ENCODE measurements at places on chromosomes 11 and 22.

DNA sequence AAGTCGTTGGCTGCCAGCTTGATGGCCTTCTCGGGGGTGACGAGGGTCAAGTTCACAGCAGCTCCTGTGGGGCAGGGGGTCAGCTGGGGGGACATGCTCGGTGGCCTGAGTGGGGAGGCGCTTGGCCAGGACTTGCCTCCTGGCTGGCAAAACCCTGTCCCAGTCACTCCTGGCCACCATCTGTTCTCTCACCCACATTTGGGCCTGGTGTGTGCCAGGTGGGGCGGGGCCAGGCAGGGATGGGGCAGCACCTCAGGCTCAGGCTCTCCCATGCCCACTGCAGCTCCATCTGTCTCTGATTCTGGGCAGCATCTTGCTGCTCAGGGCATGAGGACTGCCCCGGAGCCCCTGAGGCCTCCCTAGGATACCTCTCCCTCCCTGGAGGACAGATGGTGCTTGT lies 3.7 kb upstream of the CEND1 start:
- DNase-seq = no peak

DNA sequence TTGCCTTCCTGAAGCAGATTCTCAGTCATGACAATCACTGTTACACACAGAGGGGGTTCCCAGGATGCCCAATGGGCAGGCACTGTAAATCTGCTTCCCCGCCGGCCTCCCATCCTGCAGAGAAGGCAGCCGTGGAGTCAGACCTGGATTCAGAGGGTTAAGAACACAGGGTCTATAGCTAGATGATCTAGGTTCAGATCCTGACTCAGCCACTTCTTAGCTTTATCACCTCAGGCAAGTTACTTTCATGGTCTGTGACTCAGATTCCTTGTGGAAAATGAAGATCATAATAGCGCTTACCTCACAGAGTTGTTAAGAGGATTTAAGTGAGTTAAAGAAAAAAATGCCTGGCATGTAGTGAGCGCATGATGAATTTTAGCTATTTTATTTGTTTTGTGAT lies 95.9 kb downstream of the TIMP3 start:
- DNase-seq = peak; percentile 12

DNA sequence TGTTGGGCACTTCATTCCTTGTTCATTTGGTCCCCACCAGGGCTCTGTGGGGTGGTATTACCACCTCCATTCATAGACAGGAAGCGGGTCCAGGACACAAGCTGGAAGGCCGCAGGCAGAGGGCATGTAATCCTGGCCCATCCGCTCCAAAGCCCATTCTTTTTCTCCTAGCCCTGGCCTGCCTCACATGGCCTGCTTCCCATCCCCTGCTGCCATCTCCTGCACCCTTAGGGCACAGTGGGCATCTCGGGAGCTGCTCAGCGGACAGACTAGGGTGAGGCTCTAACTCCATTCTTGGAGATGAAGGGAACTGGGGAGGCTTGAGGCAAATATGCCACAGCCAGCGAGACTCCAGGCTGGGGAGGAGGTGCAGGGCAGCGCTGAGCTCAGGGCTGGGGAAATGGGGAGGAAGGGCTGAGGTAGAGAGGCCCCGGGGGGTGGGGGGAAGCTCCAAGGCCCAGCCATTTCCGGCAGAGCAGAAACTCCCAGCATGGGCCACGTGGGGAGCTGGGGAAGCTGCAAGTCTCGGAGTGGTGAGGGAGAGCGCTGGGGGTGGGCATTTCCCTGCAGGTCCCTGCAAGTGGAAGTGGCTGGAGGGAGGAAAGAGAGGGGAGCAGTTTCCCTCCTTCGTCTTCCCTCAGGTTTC lies 14.3 kb upstream of the BCL9L start:
- no peak for DNase-seq

GRCh38 chr11:14413307-14414069 lies 54.5 kb upstream of the RRAS2 start:
- peak; percentile 76 for DNase-seq

DNA sequence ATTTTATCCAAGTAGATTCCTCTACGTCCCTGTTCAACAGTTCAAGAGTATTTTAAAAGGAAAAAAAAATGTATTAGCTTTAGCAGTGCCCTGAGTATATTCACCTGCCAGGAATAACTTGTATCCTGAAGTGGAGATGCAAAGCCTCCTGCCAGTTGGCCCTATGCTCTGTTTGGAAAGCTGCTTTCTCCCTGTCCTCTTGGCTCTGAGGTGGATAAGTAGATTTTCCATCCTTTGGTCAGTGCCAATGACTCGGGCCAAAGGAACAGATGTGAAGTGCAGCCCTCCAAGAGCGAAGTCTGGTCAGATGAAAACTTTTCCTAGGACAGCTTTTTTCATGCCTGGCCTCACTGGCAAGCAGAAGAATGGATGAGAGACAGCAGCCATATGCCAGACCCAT lies 839.9 kb upstream of the TENM4 start:
- DNase-seq = no peak
